ENCODE measurements at places on chromosomes 6 and 20.

DNA sequence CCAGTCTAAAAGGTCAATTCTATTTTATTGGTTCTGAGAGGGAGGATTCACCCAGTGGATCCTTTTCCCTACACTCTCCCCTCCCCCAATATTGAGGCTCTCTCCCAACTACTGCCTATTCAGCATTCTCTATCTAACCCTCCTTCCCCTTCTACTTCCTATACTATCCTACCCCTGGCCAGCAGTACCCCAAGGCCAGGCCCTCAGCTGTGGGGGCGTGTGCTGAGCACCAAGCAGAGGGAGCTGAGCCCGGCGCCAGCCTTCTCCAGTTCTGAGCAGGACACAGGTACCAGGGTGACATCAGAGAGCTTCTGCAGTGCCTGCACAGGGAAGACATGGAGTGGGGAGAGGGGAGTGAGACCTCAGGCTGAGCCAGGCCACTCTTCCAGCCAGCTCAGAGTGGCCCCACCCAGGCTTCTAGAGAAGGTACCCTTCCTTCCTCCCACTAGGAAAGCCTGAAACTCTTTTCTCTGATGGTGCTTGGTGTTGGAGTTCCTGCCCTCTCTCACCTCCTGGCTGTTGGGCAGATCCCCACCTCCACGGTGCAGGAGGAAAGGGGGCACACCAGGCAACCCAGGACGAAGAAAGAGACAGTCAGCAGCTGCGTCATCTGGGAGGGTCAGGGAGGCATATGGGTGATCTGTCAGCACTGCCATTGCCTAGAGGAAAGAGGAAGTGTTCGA is 1.9 kb downstream of the DDAH2 start:
- DNase-seq = no peak

DNA sequence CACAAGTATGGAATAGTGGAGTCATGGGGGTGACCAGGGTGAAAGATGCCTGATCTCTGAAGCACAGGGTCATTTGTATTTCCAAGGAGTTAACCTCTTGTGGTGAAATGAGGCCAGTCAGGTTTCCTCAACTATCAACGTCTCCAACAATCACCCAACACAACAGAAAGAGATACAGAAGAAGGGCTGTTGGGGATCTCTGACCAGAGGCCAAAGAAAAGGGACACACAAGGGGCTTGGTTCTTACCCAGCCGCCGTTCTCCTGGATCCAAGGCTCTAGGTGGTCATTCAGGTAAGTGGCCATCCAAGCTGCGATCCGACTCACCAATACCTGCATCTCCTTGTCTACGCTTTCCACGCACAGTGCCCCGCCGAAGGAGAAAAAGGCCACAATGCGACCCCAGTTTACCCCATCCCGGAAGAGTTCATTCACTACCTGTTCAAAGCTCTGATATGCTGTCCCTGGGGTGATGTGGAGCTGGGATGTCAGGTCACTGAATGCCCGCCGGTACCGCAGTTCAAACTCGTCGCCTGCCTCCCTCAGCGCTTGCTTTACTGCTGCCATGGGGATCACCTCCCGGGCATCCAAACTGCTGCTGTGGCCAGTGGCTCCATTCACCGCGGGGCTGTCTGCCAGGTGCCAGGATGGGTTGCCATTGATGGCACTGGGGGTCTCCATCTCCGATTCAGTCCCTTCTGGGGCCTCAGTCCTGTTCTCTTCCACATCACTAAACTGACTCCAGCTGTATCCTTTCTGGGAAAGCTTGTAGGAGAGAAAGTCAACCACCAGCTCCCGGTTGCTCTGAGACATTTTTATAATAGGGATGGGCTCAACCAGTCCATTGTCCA is 1.0 kb downstream of the BCL2L1 start:
- peak; percentile 33 for DNase-seq

DNA sequence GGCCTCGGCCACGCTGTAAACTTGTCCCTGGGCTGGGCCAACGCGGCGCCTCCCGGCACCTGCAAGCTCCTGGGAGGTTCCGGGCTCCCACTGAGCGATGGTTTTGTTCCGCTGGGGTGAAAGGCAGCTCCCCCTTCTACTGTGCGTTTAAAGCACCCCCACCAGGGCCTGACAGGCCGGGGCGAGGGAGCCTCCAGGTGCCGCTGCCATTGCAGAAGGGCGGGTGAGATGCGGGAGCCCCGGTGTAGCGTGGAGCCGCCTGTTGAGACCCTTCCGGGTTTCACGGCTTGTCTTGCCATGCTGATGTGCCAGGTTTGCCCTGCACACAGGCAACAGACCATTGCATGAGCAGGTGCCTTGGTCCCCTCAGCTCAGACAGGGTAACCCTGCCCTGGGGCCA is 2.9 kb downstream of the COL20A1 start:
- no peak for DNase-seq

- DNase-seq = no peak
Observed at GRCh38 chr6:14593286-14593685, 475.7 kb downstream of the CD83 start.

- DNase-seq = peak; percentile 90
Observed at GRCh38 chr6:56642366-56643261, at the start of gene DST. DST (minus strand) TSS chr6:56642889.

- peak; percentile 59 for DNase-seq
Observed at GRCh38 chr6:137043710-137044365, 927 bp downstream of the IL20RA start.

DNA sequence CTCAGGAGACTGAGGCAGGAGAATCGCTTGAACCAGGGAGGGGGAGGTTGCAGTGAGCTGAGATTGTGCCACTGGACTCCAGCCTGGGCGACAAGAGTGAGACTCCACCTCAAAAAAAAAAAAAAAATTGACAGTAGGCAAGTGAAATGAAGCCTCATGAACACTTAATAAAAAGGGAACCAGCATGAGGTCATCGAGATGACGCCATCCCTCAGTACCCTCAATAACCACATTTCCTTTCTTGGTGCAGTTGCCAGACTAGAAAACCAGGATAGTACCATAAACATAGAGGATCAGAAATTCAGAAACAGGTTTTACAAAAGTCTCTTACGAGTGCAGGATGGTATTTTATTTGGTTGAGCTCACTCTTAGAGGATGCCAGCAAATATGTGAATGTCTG is 584.1 kb downstream of the MAFB start:
- no peak for DNase-seq

- DNase-seq = no peak
Observed at GRCh38 chr6:36865835-36866234, 8.8 kb downstream of the PPIL1 start.

- DNase-seq = peak; percentile 69
Observed at GRCh38 chr6:41560431-41561192, 14.4 kb downstream of the FOXP4 start.

GRCh38 chr6:149856256-149856994 is 7.7 kb downstream of the LRP11 start:
- DNase-seq = no peak

- peak; percentile 92 for DNase-seq
Observed at GRCh38 chr6:18491308-18492045, 104.3 kb downstream of the RNF144B start.

Measured in astrocyte of the hippocampus (primary cell).